CD8-positive, alpha-beta memory T cell (primary cell): ENCODE measurements at places on chromosomes 16 and 17.

DNA sequence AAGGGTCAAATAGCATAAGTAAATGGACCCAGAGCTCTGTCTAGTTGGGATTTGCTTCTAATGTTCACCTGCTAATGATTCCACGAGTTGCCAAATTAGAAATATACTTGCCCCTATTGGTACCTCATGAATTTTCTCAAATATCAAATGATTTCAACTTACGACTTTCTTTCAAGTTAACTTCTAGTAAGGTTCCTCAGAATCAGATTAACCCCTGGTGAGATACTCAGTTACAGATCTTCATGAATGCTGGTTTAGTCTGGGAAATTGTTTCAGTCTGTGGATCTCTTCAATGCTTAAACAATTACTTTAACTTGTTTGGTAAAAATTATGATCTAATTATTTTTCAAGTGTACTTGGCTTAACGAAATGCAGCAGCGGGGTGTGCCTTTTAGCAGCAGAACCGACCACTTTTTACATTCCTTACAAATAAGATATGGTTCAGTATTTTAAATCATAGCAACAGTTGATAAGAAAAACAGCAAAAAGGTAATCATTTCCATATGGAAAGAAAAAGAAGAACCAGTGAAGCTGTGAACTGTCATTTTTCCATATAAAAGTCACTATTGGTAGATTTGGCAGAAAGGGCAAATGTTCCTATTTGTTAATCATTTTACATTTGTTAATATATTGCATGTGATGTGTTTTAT, 34.5 kb downstream of the TUBD1 start:
- H3K4me3 ChIP-seq, result no peak overlapping the region
- no peaks in the 10 kb centered on the region for H3K27me3 ChIP-seq
- no peak overlapping the region for H3K27ac ChIP-seq
- H3K36me3 ChIP-seq, result peaks cover 5% of the 10 kb centered on the region
- H3K4me1 ChIP-seq, result peaks cover 4% of the 10 kb centered on the region

DNA sequence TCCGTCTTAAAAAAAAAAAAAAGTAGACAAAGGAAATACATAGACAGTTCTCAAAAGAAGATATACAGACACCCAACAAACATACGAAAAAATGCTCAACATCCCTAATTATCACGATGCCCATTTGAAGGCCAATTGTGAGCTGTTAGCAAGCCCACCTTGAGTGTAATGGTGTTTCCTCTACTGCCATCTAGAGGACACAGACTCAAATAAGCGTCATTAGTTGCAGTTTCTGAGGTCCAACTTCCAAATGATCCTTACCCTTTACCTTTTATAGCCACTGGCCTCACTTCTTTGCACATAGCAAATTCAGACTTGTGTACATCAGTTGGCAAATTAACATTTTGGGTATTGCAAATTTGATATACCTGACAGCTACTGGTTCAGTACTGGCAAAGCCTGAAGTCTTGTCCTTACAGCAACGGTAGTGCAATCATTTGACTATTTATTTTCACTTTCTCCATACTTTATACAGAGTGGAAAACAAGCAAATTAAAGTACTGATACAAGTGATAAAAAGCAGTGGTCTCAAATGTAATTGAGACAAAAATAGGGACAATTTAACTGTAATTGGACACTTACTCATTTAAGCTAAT, 536.3 kb upstream of the EEF2KMT start:
- H3K4me3 ChIP-seq, result no peak overlapping the region
- no peak overlapping the region for H3K27ac ChIP-seq
- H3K36me3 ChIP-seq, result no peaks in the 10 kb centered on the region
- no peaks in the 10 kb centered on the region for H3K4me1 ChIP-seq
- DNase-seq, result no peak
- H3K27me3 ChIP-seq, result no peaks in the 10 kb centered on the region

GRCh38 chr16:70737377-70738082, 51.7 kb upstream of the MTSS2 start:
- no peaks in the 10 kb centered on the region for H3K36me3 ChIP-seq
- no peaks in the 10 kb centered on the region for H3K27me3 ChIP-seq
- DNase-seq, result peak; percentile 82
- peaks cover 27% of the 10 kb centered on the region for H3K4me1 ChIP-seq
- H3K27ac ChIP-seq, result peak overlapping the region; percentile 65
- H3K4me3 ChIP-seq, result no peak overlapping the region

DNA sequence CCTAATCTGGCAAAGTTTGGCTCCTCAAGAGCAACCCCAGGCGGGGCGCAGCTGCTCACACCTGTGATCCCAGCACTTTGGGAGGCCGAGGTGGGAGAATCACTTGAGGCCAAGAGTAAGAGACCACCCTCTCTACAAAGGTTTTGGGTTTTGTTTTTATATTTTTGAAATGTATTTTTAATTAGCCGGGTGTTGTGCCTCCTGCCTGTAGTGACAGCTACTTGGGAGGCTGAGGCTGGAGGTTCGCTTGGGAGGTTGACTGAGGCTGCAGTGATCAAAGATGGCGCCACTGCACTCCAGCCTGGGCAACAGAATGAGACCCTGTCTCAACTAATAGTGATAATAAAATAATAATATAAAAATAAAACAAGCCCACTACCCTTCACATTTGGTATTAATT, 756 bp upstream of the USP7 start:
- peaks cover 27% of the 10 kb centered on the region for H3K4me1 ChIP-seq
- no peaks in the 10 kb centered on the region for H3K27me3 ChIP-seq
- no peak for DNase-seq
- no peaks in the 10 kb centered on the region for H3K36me3 ChIP-seq
- peak overlapping the region; percentile 69 for H3K4me3 ChIP-seq

GRCh38 chr17:83196024-83196365, 116.6 kb downstream of the METRNL start:
- no peak for DNase-seq
- H3K36me3 ChIP-seq, result no peaks in the 10 kb centered on the region
- peaks cover 33% of the 10 kb centered on the region for H3K4me1 ChIP-seq
- H3K4me3 ChIP-seq, result no peak overlapping the region
- H3K27ac ChIP-seq, result no peak overlapping the region
- H3K27me3 ChIP-seq, result no peaks in the 10 kb centered on the region
